ENCODE measurements at places on chromosomes 13 and 19. TPM values are rescaled to one million over a fixed set of nuclear protein-coding genes. Genes with fewer than 3 reads are reported as not detected.

C13orf42 gene
- total RNA-seq: 11.7 TPM

GRWD1 gene
- 61.9 TPM for total RNA-seq

LYPD3 gene
- 4.1 TPM for total RNA-seq

GRK1 gene
- not detected for total RNA-seq

ALOX5AP gene
- not detected for total RNA-seq

ITM2B gene
- 184 TPM for total RNA-seq

ZNF99 gene
- total RNA-seq: not detected

CEACAM21 gene
- not detected for total RNA-seq

LGALS7B gene
- total RNA-seq: not detected

GRCh38 chr19:45200568-45200967, 22.0 kb downstream of the BLOC1S3 start:
- peak; percentile 69 for DNase-seq
- H3K4me3 ChIP-seq: no peak overlapping the region
- no peaks in the 10 kb centered on the region for H3K36me3 ChIP-seq
- H3K27ac ChIP-seq: no peak overlapping the region
- no peaks in the 10 kb centered on the region for H3K27me3 ChIP-seq

GRCh38 chr13:33401238-33401637, 115.7 kb upstream of the STARD13 start:
- H3K27ac ChIP-seq: no peak overlapping the region
- no peak overlapping the region for H3K4me3 ChIP-seq
- H3K4me1 ChIP-seq: no peaks in the 10 kb centered on the region
- no peaks in the 10 kb centered on the region for H3K27me3 ChIP-seq
- no peaks in the 10 kb centered on the region for H3K36me3 ChIP-seq

DNA sequence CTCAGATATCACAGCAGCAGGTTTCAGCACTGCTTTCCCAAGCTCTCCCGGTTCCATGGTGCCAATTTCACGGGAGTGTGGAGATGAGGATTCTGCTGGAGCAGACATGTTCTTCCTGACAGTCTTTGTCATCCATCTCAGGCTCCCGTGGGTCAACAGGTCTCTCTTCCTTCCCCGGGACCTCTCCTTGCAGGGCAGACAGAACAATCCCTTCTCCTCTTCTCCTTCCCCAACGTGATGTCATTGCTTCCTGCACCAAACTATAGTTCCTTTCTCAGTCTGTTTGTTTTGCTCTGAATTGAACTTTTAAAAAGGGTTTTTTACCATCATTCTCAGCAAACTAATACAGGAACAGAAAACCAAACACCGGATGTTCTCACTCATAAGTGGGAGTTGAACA, 107.9 kb downstream of the ZNF536 start:
- no peaks in the 10 kb centered on the region for H3K36me3 ChIP-seq
- no peak overlapping the region for H3K27ac ChIP-seq
- H3K27me3 ChIP-seq: no peaks in the 10 kb centered on the region

GRCh38 chr13:71493189-71493588, 373.8 kb downstream of the DACH1 start:
- no peaks in the 10 kb centered on the region for H3K4me1 ChIP-seq
- DNase-seq: no peak
- no peaks in the 10 kb centered on the region for H3K36me3 ChIP-seq
- H3K27me3 ChIP-seq: no peaks in the 10 kb centered on the region

DNA sequence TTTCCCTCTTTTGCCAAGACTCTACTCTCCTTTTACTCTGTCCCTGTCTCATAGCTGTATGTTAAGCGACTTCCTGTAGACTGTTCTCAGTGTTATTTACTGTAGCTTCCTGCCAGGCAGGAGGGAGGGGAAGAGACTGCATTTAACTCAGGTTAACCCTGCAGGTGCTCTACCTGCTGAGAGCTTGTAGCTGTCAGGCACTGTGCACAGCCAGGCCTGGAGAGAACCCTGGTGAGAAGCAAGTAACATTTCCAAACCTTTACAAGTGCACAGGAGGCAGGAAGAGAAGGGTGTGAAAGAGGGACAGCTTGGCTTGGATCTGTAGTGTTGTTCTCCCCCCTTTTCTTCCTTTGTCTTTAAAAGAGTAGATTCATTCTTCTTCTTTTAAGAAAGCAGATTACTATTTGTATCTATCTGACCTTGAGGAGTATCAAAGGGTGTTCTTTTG, 167.1 kb downstream of the LMO7 start:
- no peaks in the 10 kb centered on the region for H3K27me3 ChIP-seq
- no peaks in the 10 kb centered on the region for H3K36me3 ChIP-seq
- peak; percentile 60 for DNase-seq
- H3K4me1 ChIP-seq: peaks cover 16% of the 10 kb centered on the region
- no peak overlapping the region for H3K27ac ChIP-seq

DNA sequence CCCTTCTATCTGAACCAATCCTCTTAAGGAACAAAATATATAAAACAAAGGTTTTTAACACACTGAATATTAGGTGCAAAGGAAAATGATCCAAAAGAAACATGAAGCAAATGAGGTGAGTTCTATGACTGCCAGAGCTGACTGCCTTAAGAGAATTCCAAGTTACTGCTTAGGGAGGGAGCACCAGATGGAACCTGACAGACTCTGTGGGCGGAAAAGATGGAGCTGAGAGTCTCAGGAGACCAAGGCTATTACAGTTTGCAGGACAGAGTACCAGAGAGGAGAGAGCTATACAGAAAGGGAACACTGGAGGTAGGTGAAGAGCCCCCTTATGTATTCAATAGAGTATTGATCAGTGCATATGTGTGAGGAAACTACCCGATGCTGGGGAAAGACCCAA, 87.2 kb downstream of the B3GLCT start:
- H3K4me1 ChIP-seq: no peaks in the 10 kb centered on the region
- H3K27me3 ChIP-seq: no peaks in the 10 kb centered on the region

- no peak for DNase-seq
- no peaks in the 10 kb centered on the region for H3K36me3 ChIP-seq
- no peaks in the 10 kb centered on the region for H3K27me3 ChIP-seq
Measured at GRCh38 chr19:48632692-48633147, 4.5 kb downstream of the DBP start.

DNA sequence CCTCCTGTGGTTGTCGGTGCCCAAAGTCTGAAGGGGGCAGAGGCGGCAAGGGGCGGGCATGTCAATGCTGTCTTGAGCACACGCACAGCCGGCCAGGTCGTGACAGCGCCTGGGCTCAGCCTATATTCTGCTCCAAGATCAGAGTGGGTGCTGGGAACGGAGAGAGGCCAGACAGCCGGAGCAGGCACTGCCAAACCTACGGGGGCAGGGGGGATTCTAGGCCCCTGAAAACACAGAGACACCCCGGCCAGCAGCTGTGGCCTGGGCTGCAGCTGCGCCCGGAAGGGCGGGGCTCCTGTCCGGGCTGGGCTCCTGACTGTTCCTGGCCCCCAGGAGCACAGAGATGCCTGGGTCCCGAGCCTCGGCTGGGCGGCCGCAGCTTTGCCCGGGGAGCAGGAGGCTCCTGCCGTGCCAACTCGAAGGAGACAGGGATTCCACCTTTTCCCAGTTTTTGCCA, 2662.9 kb upstream of the PCDH20 start:
- H3K36me3 ChIP-seq: no peaks in the 10 kb centered on the region
- H3K27me3 ChIP-seq: no peaks in the 10 kb centered on the region
- DNase-seq: no peak
- H3K27ac ChIP-seq: no peak overlapping the region
- H3K4me3 ChIP-seq: no peak overlapping the region

DNA sequence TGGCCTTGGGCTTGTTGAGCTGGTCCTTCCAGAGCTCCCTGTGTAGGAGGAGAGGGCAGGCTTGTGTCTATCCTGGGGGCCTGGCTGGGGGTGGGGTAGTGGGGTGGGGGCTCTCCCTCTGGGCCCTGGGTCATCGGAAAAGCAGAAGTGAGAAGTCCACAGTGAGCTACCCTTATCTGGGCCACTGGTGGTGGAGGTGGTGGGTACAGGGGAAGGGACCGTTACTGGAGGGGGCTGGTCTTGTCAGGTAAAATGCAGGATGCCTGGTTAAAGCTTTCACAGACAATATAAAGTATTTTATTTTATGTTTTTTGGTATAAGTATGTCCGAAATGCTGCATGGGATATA, 342 bp upstream of the SIGLEC10 start:
- peaks cover 5% of the 10 kb centered on the region for H3K27me3 ChIP-seq
- H3K36me3 ChIP-seq: no peaks in the 10 kb centered on the region
- no peak for DNase-seq
- no peak overlapping the region for H3K4me3 ChIP-seq

- peaks cover 1% of the 10 kb centered on the region for H3K4me1 ChIP-seq
- H3K36me3 ChIP-seq: peaks cover 31% of the 10 kb centered on the region
- DNase-seq: peak; percentile 99
- no peaks in the 10 kb centered on the region for H3K27me3 ChIP-seq
Measured at GRCh38 chr19:19643158-19644053, at the start of gene GMIP. TSS of gene GMIP (minus strand) at chr19:19643657. CDS start at chr19:19643529, 128 bp downstream.

DNA sequence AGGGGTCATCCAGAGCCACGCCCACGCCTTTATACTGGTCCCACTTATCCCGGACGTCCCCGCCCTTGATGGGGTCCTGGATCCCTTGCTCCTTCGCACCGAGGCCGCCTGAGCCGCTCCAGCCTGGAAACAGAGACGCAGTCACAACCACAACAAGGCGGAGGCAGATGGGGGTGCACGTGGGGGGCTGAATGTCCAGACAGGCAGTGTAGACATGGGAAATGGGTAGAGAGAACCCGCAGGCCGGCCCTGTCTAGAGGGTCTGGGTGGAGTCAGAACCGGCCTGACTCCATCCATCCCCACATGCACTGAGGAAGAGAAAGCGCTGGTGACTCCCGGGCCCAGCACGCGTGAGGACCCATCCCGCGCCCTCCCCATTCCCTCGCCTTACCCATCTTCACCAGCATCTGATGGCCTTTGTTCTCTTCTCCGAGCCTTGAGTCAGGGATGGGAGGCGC, 23.0 kb downstream of the CHERP start:
- no peak for DNase-seq
- H3K36me3 ChIP-seq: peaks cover 72% of the 10 kb centered on the region
- H3K4me1 ChIP-seq: no peaks in the 10 kb centered on the region
- H3K27me3 ChIP-seq: no peaks in the 10 kb centered on the region

DNA sequence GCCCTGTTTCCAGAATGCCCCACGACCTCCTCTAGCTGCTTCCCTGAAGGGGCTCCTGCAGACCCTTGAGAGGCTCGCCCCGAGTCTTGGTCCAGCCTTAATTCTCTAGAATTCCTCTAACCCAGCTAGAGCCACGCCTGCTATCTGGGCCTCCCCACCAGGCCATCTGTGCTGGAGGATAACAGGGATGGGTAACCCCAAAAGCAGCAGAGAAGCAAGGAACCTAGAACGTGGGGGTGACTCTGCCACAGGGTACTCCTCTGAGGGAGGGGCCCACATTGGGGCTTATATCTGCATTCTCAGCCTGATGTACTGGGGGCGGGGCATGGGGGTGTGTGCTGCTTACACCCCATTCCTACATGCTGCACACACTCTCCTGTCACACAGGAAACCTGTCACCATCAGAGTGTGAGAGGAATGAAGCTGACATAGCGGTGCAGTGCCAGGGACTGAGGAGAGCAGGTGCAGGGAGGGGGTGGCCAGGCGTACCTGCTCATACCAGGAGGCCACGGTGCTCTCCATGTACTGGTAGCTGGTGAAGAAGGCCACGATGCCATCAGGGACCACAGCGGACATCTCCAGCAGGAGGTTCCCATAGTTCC, 13.8 kb downstream of the KLC3 start:
- H3K36me3 ChIP-seq: peaks cover 23% of the 10 kb centered on the region
- no peak overlapping the region for H3K27ac ChIP-seq
- no peak overlapping the region for H3K4me3 ChIP-seq
- H3K27me3 ChIP-seq: no peaks in the 10 kb centered on the region

GRCh38 chr13:33172911-33173310, 112.6 kb downstream of the STARD13 start:
- H3K4me1 ChIP-seq: no peaks in the 10 kb centered on the region
- H3K4me3 ChIP-seq: no peak overlapping the region
- peaks cover 10% of the 10 kb centered on the region for H3K27me3 ChIP-seq
- no peak for DNase-seq

DNA sequence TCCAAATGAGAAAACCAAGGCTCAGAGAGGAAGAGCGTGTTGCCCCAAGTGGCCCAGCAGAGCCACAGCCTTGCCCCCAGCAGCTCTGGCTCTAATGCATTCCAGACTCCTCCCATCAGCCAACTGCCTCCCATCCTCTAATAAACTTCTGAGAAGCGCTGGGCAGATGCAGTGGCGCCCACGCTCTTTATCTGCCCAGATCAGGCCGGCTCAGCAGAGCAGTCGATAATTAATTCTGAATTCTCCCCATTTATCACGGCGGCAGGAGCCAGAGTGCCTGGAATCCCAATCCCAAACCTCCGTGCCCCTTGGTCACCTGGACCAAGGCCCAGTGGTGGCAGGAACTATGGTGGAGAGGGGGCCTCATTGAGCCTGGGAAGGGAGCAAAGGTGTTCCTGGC, 13.9 kb downstream of the TINCR start:
- no peak for DNase-seq
- no peak overlapping the region for H3K4me3 ChIP-seq
- no peak overlapping the region for H3K27ac ChIP-seq
- H3K36me3 ChIP-seq: no peaks in the 10 kb centered on the region
- H3K4me1 ChIP-seq: no peaks in the 10 kb centered on the region

DNA sequence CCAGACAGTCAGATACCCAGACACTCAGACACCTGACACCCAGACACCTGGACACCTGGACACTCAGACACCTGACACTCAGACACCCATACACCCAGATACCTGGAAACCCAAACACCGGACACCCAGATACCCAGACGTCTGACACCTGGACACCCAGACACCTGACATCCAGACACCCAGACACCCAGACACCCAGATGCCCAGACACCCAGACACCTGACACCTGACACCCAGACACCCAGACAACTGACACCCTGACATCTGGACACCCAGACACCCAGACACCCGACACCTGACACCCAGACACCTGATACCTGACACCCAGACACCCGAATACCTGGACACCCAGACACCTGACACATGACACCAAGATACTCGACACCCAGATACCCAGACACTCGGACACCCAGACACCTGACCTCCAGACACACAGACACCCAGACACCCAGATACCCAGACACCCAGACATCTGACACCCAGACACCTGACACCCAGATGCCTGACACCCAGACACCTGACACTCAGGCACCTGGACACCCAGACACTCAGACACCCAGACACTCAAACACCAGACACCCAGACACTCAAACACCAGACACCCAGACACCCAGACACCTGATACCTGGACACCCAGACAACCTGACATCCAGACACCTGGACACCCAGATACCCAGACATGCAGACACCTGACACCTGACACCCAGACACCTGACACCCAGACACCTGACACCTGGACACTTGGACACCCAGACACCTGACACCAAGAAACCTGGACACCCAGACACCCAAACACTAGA, 19.1 kb downstream of the C19orf12 start:
- DNase-seq: no peak
- H3K4me3 ChIP-seq: no peak overlapping the region
- 0 out of 2 replicates have a peak, but pooled peaks cover 4% of the 10 kb centered on the region for H3K4me1 ChIP-seq
- no peak overlapping the region for H3K27ac ChIP-seq
- H3K36me3 ChIP-seq: no peaks in the 10 kb centered on the region

- peak within 1 kb of the TSS; percentile 82 for H3K4me3 ChIP-seq
- no peaks in the 10 kb centered on the region for H3K36me3 ChIP-seq
- peak within 1 kb of the TSS; percentile 81 for H3K27ac ChIP-seq
Measured at GRCh38 chr19:17305517-17306284, at the start of gene MRPL34. TSS of gene MRPL34 (plus strand) at chr19:17305872. CDS start at chr19:17305893, 21 bp downstream.

All from H1 (cell line).